ENCODE measurements at places on chromosomes 6 and 20.

DNA sequence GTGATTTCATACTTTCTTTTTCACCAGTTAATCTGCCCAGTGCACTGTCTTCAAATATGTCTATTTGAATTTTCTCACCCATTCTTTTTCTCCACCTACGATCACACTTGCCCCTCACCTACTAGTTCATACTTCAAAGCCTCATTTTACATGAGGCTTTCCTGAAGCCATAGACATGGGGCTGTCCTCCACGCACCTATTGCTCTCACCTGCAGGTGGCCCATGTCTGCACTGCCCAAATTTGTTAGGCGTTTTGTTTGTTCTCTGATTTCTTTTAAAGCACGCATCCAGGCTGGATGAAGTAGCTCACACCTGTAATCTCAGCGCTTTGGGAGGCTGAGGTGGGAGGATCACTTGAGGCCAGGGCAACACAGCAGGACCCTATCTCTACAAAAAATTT, 106.8 kb upstream of the RIPOR2 start:
- no peak for DNase-seq

DNA sequence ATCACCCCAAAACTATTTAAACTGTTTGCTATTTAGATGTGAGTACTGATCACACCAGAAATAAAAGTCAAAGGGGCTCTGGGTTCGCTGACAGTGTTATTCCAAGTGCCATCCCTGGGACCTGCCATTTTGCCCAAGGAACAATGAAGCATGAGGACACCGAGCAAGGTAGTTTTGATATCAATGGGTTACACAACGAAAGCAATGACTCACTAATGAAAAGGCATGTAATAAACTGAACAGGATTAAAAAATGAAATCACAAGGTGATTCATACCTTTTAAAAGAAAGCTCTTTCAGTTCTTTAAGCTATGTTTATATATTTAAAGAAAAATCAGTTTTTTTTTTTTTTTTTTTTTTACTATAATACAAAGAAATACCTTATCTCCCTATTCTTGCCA, 102.0 kb downstream of the HS3ST5 start:
- no peak for DNase-seq

DNA sequence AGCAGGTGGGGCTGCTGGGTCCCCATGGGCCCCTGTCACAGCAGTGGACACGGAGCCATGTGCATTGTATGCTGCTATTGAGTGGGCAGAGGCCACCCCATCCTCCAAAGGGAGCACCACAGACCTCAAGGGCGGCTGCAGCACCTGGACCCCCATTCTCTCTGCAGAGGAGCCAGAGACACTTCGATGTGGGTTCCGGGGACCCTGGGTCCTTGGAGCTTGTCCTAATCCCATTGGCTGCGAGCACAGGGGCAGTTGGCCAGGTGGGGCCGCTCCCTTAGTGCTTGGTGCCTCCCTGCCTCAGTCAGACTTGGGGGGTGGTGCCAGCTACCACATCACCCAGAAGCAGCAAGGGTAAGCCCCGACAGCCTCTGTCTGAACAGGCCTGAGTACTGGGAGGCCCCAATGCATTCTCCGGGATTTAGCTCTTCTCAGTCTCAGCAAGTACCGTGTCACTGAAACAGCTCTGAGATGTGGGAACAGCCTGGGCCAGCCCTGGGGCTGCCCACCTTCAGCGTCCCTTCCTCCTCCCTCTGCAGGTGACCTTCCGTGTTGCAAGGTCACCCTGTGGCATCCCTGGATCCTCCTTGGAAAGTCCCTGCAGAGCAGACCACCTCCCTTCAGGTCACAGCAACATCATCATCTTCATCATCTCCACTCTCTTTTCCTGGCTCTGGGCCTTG, 73.9 kb downstream of the GINS1 start:
- no peak for DNase-seq

DNA sequence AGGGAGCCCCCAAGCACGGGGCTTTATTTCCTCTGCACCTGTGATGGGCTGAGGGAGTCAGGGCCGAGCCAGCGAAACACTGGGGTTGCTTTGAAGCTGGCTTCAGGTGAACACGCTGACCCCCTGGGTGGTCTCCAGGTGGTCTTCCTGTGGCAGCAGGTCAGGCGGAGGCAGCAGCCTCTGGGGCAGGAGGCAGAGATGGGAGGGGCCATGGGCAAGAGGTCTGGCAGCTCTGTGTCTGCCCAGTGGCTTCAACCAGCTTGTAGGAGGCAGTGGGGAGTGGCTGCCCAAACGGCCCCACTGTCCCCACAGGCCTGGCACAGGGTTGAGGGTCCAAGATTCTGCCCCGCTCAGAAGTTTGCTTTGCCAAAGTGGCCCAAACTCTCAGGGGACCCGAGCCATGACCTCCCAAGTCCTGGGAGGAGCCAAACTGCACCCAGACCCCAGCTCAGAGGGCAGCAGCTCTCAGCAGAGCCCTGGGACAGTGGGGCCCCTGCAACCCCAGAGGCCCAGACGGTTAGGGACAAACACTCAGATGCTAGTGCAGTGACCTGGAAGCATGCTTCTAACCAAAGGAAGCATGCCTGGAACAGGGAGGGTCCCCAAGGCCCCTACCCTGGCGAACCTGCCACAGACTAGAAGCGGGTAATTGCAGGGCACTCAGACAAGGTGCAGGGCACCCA, 15.3 kb downstream of the NTSR1 start:
- no peak for DNase-seq

GRCh38 chr6:137856138-137856898, 10.7 kb upstream of the TNFAIP3 start:
- no peak for DNase-seq

DNA sequence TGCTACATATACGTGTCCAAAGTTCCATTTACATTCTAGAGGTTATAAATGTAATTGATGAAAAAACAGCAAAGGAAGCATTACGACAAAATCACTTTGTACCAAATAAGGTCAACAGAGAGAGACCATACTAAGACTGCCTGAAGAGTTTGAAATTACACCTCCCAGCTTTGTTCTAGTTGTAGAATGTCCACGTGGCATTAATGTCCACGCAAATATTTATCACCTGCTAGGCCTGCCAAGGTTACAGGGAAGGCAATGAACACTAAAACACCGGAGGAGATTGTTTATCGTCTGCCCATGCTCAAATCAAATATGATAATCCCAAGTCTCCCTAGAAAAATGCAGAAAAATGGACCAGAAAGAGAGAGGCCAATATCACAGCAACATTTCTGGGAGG, 6.2 kb downstream of the RALGAPA2 start:
- no peak for DNase-seq

DNA sequence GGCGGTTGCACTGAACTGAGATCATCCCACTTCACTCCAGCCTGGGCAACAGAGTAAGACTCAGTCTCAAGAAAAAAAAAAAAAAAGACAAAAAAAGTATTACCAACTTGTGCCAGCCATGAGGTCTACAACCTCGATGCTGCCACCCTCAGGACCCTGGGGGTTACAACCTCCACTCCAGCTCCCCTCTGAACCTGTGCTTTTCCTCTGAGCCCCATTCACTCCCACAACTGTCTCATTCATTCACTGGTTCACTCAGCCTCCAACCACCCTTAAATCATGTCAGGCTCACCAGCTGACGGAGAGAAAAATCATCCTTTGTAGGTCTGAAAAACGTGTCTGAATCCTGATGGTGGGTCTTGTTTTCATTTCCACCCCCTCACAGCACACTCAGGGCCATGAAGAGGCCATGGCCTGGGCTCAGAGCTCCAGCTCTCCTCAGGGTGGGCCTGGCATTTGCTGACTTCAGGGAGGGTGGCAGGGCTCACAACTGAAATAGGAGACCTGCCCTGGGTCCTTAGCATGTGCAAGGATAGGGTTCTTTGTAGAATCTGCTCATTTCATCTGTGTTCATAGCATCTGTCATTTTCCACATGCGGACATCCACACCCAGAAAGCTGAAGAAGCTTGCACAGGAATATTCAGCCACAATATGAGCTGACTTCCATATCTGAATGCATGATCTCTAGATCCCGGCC, 1.9 kb upstream of the ULBP1 start:
- DNase-seq: peak; percentile 50

DNA sequence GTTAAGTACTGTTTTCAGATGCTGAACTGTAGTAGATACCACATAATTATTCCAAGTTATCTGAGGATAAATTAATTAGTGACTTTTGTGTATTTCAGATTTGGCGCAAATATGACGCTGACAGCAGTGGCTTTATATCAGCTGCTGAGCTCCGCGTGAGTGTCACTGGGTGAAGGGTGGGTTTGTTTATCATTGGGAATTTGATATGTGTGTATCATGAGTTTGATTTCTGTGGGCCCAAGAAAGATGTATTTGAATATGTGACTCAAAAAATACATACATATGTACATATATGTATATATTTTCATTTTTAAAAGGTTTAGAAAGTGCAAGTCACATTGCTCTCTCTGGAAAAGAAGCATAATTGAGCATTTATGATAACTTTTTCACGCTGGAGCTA, 17.4 kb downstream of the SCGN start:
- DNase-seq: no peak

- no peak for DNase-seq
Observed at GRCh38 chr6:136411453-136412354, 122.1 kb upstream of the BCLAF1 start.

GRCh38 chr6:125924169-125924568, 32.4 kb upstream of the HINT3 start:
- DNase-seq: no peak

GRCh38 chr6:169371344-169372127, 117.9 kb upstream of the THBS2 start:
- DNase-seq: no peak

All from activated naive CD8-positive, alpha-beta T cell treated with anti-CD3 and anti-CD28 coated beads for 36 hours (primary cell).